ENCODE measurements at places on chromosomes 5 and 9. TPM values are rescaled to one million over a fixed set of nuclear protein-coding genes. Genes with fewer than 3 reads are reported as not detected.

GRCh38 chr5:98768160-98768959, 5.1 kb upstream of the RGMB start:
- H3K4me3 ChIP-seq, result peak overlapping the region; percentile 78
- peaks cover 38% of the 10 kb centered on the region for H3K27me3 ChIP-seq
- H3K27ac ChIP-seq, result no peak overlapping the region
- DNase-seq, result peak; percentile 35
- H3K36me3 ChIP-seq, result no peaks in the 10 kb centered on the region
- peaks cover 25% of the 10 kb centered on the region for H3K4me1 ChIP-seq

DNA sequence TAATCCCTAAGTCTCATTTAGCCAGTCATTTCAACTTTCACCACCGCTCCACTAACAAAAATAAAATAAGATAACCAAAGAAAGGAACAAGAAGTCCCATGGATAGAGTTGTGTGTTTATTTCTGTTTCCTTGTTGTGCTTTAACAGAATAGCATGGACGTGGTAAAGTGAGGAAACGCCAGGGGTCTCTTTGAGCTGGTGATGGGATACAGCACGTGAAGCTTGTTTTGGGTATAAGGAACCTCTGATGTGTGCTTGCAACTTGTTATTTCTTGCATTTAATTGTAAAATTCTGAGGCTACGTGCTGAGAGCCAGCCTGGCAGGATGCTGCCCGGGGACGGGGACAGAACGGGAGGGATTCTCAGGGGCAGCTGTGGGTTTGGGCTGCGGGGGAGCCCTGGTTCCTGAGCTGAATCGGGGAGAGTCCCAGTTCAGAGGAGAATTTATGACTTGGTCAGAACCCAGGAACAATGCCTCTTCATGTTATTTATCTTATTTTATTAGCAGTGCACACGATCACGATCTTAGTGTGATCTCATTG, 63.4 kb downstream of the ANKRD33B start:
- H3K4me3 ChIP-seq, result peak overlapping the region; percentile 69
- peaks cover 6% of the 10 kb centered on the region for H3K27me3 ChIP-seq
- peak overlapping the region; percentile 83 for H3K27ac ChIP-seq
- DNase-seq, result peak; percentile 40
- peaks cover 48% of the 10 kb centered on the region for H3K4me1 ChIP-seq
- peaks cover 11% of the 10 kb centered on the region for H3K36me3 ChIP-seq

- no peaks in the 10 kb centered on the region for H3K27me3 ChIP-seq
- H3K27ac ChIP-seq, result no peak overlapping the region
- DNase-seq, result no peak
- H3K4me1 ChIP-seq, result no peaks in the 10 kb centered on the region
- H3K4me3 ChIP-seq, result no peak overlapping the region
- no peaks in the 10 kb centered on the region for H3K36me3 ChIP-seq
Observed at GRCh38 chr5:51846015-51846414, 462.8 kb downstream of the ISL1 start.

- no peak overlapping the region for H3K4me3 ChIP-seq
- no peak overlapping the region for H3K27ac ChIP-seq
Observed at GRCh38 chr5:139104577-139105276, 93.4 kb downstream of the SIL1 start.

The SLC45A2 gene
- not detected for total RNA-seq

The KIF24 gene
- 5.8 TPM for total RNA-seq

GRCh38 chr9:115170358-115171073, 52.6 kb upstream of the TNC start:
- no peak for DNase-seq
- H3K27me3 ChIP-seq, result peaks cover 11% of the 10 kb centered on the region
- no peak overlapping the region for H3K27ac ChIP-seq
- H3K4me1 ChIP-seq, result no peaks in the 10 kb centered on the region

DNA sequence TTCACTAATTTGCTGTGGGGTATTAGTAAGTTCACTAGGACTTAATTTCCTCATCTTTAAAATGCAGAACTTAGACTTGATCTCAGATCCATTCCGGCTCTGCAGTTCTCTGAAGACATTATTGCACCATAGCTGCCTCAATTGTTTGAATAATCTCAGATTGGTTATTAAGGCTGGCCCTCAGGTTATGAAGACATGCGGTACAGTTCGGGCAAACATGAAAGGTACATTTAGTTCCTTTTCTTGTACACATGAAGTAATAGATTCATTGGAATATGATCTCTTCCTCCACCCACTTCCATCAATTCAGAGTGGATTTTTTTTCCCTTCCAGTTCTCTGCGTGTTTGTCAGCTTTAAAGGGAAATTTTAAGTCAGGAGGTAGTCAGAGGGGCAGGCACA, 28.0 kb downstream of the ATP6V0E1 start:
- no peak overlapping the region for H3K4me3 ChIP-seq
- H3K27me3 ChIP-seq, result no peaks in the 10 kb centered on the region
- H3K27ac ChIP-seq, result peak overlapping the region; percentile 39
- H3K4me1 ChIP-seq, result peaks cover 58% of the 10 kb centered on the region

- no peaks in the 10 kb centered on the region for H3K4me1 ChIP-seq
- no peak overlapping the region for H3K4me3 ChIP-seq
Observed at GRCh38 chr5:59685793-59686192, 207.7 kb downstream of the PDE4D start.

DNA sequence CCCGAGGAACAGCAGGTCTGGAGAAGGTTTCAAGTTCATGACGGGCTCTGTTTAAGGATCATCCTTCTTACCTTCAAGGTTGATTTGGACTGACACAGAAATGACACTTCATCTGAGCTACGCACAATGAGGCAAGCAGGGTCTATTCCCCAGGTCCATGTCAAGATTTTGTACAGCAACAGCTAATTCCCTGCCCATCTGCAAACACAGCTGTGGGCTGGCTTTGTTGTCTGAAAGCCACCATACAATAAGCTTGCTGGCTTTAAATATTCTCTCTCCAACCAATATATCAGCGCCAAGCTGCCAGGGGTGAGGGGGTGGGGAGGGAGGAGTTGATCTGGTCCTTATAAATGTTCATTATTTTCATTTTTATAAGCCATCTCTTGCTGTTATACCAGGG, 92.0 kb downstream of the OTULIN start:
- H3K27me3 ChIP-seq, result no peaks in the 10 kb centered on the region
- no peaks in the 10 kb centered on the region for H3K4me1 ChIP-seq
- H3K27ac ChIP-seq, result no peak overlapping the region

GRCh38 chr5:163838738-163839137, 333.3 kb downstream of the MAT2B start:
- no peaks in the 10 kb centered on the region for H3K27me3 ChIP-seq
- no peak for DNase-seq
- no peak overlapping the region for H3K4me3 ChIP-seq
- no peaks in the 10 kb centered on the region for H3K4me1 ChIP-seq
- H3K36me3 ChIP-seq, result no peaks in the 10 kb centered on the region

DNA sequence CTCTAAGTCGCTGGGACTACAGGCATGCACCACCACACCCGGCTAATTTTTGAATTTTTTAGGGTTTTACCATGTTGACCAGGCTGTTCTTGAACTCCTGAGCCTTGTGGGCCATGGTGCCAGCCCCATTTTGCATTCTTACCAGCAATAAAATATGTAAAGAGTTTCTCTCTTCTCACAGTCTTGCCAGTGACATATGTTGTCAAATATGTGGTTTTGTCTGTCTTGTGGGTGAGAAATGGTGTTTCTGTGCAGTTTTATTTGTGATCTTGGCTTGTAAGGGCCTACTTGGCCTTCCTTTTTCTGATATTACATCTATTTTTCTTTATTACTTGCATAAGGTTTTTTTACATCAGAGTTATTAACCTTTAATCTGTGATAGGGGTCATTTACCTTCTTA, 47.1 kb downstream of the SPIN1 start:
- H3K36me3 ChIP-seq, result peaks cover 49% of the 10 kb centered on the region
- no peak for DNase-seq
- peak overlapping the region; percentile 1 for H3K27ac ChIP-seq
- no peaks in the 10 kb centered on the region for H3K27me3 ChIP-seq
- no peak overlapping the region for H3K4me3 ChIP-seq
- peaks cover 41% of the 10 kb centered on the region for H3K4me1 ChIP-seq

GRCh38 chr5:57692582-57693487, 210.2 kb upstream of the ACTBL2 start:
- H3K27ac ChIP-seq, result no peak overlapping the region
- H3K4me3 ChIP-seq, result no peak overlapping the region
- H3K4me1 ChIP-seq, result peaks cover 4% of the 10 kb centered on the region
- H3K36me3 ChIP-seq, result no peaks in the 10 kb centered on the region
- H3K27me3 ChIP-seq, result no peaks in the 10 kb centered on the region
- peak; percentile 50 for DNase-seq

GRCh38 chr9:129703667-129704355, 38.4 kb downstream of the PRRX2 start:
- H3K27ac ChIP-seq, result no peak overlapping the region
- H3K4me3 ChIP-seq, result no peak overlapping the region
- no peaks in the 10 kb centered on the region for H3K36me3 ChIP-seq

GRCh38 chr5:86838083-86838482, 220.3 kb downstream of the COX7C start:
- H3K36me3 ChIP-seq, result no peaks in the 10 kb centered on the region
- H3K27ac ChIP-seq, result no peak overlapping the region
- peaks cover 2% of the 10 kb centered on the region for H3K27me3 ChIP-seq
- DNase-seq, result no peak

DNA sequence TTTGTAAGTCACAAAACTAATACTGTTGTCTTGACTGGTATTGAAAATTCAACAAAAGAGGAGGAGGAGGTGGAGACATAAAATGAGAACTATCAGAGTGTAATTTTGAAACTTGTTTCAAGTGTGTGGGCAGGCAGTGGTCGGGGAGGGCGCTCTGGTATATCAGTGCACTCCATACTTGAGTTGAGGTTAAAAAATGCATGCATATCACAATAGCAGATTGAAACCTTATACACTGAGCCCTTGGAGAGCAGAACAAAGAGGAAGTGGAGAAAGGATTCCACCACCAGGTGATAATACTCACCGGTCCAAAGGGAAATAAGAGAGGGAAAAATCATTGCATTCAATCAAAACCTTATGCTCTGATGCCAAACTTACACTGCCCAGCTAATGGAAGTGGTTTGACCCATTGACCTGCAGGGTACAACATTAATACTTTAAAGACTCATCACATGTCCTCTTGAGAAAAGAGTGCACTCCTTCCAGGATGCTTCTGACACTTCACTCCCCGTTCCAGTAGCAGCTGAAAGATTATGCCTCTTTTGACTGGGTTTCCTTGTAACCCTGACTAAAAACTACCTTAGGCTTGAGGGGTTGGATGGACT, 79.5 kb upstream of the FAM169A start:
- DNase-seq, result peak; percentile 79
- peaks cover 12% of the 10 kb centered on the region for H3K27me3 ChIP-seq
- H3K36me3 ChIP-seq, result no peaks in the 10 kb centered on the region
- no peak overlapping the region for H3K4me3 ChIP-seq

The KIF4B gene
- 0.11 TPM for total RNA-seq

Measured in activated CD8-positive, alpha-beta T cell treated with anti-CD3 and anti-CD28 coated beads for 36 hours (primary cell).